ENCODE measurements at places on chromosomes 5 and 9. TPM values are rescaled to one million over a fixed set of nuclear protein-coding genes. Genes with fewer than 3 reads are reported as not detected.

- no peak for DNase-seq
Measured at GRCh38 chr5:107359033-107359915, 311.5 kb downstream of the EFNA5 start.

Gene PCDHB10
- total RNA-seq = not detected

GRCh38 chr5:51278539-51278938 is 104.7 kb upstream of the ISL1 start:
- DNase-seq = no peak

GRCh38 chr9:82147798-82148425 is 159.3 kb downstream of the SPATA31D1 start:
- no peak for DNase-seq

GRCh38 chr5:57302164-57302563 is 128.3 kb downstream of the GPBP1 start:
- DNase-seq = peak; percentile 46

Gene OTULINL
- total RNA-seq = 16.5 TPM

- no peak for DNase-seq
Measured at GRCh38 chr9:93860694-93861658, 94.2 kb downstream of the BARX1 start.

DNA sequence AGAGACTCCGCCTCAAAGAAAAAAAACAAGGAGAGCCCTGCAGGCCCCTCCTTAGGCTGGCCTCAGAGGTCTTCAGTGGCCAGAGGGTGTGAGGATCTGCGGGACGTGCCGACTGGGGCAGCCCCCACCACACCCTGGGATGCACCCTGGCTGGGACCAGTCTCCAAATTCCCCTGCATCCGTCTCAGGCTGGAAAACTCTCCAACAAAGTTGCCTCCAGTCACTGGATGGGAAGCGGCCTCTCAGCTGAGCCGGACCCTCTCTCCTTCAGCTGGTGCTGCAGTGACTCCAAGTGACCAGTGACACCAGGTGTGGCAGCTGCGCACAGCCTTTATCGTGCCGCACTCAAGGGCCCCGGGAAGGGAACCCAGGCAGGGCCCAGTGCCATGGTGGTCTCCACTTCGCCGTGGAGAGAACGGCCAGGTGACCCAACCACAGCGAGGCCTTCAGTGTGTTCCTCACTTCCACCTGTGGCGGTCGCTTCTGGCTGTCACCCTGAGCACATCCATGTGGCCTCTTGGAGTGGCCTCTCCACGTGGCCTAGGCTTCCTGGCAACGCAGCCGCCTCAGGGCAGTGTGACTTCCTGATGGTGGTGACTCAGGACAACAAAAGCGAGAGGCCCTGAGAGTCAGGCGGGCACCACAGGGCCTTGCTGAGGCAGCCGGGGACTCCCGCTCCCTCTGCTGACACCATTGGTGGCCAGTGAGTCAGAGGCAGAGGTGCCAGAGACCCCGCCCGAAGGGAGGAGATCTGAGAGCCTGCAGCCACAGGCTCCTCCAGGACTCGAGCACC is 19.3 kb upstream of the CAMSAP1 start:
- DNase-seq = peak; percentile 95

DNA sequence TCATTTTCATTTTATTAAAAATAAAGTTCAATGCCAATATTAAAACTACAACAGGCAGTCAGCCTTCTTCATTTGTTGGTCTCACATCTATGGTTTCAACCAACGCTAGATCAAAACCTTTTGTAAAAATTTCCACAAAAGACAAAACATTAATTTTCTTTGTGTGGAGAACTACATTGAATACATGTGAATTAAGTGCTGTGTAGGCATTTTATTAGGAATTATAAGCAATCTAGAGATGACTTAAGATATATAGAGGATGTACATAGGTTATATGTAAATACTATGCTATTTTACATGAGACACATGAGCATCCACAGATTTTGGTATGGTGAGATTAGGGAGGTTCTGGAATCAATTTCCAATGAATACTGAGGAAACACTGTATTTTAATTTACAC is 94.2 kb downstream of the CYLC2 start:
- DNase-seq = no peak

DNA sequence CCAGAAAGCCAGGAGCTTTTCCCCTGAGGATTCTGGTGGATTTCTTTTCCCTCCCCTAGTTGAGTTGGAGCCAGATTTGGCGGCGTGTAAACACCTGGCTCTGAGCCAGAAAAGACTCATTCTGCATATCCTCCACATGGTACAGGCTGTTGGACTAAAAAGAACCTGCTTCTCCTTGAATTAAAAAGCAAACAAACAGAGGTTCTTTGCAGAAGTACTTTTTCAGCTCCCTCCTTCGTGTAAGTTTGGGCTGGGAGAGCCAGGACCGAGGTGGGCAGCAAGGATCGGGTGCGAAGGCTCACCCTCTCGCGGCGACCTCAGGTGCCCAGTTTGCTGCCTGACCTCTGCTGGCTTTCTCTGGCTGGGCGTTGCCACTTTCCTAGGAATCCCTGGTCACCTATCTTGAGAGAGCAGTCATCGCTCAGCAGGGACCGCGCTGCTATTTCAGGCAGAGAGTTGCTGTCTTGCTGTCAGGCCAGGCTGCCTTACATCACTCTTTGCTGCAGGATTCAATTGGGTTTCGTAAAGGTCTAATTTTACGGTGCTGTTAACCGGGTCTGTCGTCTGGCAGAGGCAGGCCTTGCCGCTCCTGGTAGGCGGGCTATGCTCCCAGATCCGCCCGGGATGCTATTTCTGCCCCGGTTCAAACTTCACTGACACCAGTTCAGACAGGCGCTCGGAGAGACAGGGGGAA is 3.2 kb downstream of the PAPPA start:
- DNase-seq = no peak

GRCh38 chr9:20948703-20949102 is 82.7 kb downstream of the HACD4 start:
- DNase-seq = no peak

DNA sequence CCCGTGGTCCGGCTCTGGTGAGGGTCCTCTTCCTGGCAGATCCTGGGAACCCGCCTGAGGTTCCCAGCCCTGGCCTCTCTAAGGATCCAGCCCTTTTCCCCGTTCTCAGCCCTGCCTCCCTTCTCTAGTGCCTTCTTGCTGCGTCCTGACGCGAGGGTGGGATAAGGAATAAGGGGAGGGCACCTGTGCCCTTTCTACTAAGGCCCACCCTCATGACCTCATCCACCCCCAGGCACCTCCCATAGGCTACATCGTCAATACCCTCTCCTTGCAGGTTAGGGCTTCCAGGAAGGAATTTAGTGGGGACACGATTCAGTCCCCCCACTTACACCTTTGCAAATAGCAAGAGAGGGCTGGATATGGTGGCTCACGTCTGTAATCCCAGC is 10.7 kb upstream of the DIPK1B start:
- no peak for DNase-seq

Gene GEMIN5
- total RNA-seq = 30.5 TPM

Gene ADAMTSL2
- 0.11 TPM for total RNA-seq

DNA sequence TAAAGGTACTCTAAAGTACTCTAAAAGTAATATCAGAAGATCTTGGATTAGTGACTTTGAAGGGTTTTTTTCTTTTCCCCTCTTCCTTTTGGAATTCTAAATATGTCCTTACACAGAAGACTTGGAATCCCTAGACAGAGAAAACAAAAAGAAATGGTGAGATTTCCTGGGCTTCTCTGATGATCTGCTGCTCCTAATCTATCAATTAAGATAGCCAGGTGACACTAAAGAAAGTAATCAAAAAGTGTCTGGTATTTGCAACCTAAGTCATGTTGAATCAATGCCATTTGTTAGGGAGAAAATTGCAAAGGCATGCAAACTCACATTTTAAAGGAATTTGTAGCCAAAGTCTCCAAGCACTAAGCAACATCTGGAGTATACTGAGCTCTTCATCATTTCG is 29.5 kb upstream of the MYO10 start:
- no peak for DNase-seq

Gene PDCD1LG2
- total RNA-seq = 0.87 TPM

DNA sequence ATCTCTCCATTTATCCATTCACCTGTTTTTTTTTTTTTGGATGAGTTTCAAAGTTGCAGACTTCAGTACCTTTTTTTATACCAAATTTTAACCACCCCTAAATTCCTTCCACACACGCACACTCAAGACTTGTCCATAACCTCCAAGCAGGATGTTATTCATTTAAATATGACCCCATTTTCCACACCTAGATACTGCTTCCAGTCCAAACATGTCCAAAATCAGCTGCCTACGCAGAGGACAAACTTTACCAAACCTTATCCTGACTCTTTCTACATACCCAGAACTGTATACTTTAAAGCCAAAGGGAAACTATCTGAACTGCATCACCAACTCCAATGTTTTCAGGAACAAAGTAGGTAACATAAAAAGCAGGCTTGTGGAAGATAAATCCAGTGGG is 36.0 kb upstream of the FYB1 start:
- DNase-seq = no peak

DNA sequence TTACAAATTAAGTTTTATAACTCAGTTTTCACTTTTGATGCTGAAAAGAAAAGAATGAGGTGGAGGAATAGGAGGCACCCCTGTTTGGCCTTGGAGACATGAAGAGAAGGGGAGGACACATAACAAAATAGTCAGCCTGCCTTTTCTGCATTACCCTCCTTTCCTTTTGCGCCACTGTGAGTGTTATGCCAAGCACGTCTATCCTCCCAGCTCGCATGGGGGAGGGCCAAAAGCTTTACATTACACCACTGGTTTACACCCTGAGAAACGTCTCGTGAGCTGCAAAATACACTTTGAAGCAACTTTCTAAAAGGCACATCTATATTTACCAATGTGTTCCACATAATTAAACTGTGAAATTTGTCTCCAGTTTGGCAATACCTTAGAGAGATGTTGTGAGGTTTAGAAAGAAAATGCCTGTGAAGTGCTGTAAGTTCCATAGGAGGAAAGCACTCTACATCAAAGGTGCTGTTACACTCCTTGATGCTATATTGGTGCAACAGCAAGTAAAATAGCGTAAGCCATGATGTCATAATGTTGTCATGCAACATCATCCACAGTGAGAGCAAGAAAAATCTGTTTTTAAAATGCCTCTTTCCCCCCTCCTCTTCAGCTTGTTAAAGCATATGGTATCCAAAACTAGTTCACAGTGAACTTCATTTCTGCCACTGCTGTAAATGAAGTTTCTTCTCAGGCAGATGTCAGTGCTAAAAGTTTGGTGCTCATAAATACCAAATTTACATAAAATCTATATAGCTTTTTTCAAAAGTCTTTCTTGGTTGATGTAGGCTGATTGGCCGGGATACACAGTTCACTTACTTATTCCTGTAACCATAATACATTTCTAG is 50.3 kb downstream of the CETN3 start:
- no peak for DNase-seq

DNA sequence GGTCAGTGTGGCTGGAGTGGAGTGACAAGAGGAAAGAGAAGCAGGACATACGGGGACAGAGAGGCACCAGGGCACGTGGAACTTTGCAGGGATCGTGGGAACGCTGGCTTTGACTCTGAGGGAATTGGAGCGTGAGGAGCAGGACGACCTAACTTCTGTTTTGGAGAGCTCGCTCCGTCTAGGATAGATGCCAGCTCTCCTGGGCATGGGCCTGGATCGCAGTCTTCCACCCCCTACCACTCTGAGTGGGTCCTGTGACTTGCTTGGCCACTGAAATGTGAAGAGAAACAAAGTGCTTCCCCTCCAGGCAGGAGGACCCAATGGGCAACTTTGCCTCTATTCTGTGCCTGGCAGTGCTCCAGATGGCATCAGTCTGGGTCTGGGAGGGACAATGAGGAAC is 8.7 kb upstream of the SH3PXD2B start:
- no peak for DNase-seq

- DNase-seq = no peak
Measured at GRCh38 chr9:13900449-13900848, 413.5 kb downstream of the NFIB start.

Gene TMEM174
- not detected for total RNA-seq

Gene MCIDAS
- 0.18 TPM for total RNA-seq

GRCh38 chr5:135608761-135609443 is 30.1 kb upstream of the CXCL14 start:
- DNase-seq = no peak

Gene UIMC1
- total RNA-seq = 38.7 TPM

DNA sequence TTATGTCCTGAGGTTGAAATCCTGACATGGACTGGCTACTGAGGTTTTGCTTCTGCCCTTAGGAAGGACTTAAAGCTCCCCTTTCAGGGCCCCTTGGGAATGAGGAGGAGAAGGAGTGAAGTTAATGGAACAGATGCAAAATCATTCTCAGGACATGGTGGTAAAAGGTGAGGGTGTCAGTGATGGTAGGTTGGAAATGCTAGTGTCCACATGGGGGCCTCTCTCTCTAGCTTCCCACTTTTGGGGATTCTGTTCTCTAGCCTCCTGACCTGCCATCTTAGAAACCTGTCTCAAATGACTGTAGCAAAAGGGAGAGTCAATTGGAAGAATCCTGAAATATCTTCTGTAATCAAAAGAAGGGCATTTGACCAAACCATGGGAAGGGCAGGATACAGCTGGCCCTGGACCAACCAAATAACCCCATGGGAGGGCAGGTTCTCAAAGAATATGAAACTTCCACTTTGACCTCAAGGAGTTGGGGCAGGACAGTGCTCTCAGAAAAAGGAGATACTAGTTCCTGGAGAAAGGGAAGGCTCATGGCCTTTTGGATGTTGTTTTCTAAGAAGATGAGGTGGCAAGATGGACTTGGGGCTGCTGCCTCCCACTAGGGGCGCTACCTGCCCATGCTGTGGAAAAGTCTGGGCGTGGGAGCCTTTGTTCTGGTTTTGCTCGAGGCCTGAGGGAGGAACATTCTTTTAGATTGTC is 21.2 kb upstream of the MLANA start:
- no peak for DNase-seq

DNA sequence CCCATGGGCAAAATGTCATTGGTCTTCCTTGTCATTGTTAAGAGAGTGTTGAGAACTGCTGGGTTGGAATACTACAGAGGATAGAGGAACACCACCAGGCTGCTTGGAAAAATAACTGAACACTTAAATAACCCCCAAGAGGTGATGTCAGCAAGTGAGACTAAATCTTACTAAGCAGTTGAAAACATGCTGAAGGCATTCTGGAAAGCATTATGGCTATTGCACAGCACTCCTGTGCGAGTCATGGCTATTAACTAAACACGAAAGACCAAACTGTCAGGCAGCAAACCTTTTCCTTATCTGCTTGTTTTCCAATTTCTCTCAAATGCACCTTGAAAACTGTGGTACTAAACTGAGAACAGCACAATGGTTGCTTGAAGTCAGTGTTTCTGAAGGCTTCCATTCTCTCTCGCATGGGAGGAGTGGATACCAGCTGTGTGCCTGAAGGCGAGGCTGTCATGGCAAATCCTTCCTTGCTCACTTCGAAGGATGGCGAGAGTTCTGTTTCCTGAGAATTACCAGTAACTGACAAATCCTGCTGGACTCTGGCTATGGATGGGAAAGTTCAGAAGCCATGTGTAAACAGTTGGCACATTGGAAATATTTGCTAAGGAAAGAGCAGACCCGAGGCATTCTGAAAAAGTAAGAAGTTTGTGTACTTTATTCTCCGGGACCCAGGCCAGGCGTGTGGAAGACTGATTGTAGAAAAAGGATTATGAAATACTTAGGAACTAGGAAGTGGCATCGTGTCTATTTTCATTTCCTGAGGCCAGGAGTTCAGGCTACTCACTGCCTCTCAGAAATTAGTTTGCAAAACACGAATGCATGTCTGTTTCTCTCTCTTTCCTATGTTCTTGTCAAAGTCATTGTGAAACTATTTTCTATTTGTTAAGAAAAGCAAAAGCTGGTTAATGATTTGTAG is 182.1 kb downstream of the DMRT2 start:
- no peak for DNase-seq

- no peak for DNase-seq
Measured at GRCh38 chr5:34833976-34834793, 4.8 kb upstream of the TTC23L start.

GRCh38 chr9:98515506-98516204 is 193.1 kb downstream of the GABBR2 start:
- no peak for DNase-seq

Gene PCDHA10
- total RNA-seq = not detected

GRCh38 chr9:130630506-130631330 is 33.7 kb upstream of the PRDM12 start:
- no peak for DNase-seq

Data from activated naive CD4-positive, alpha-beta T cell treated with anti-CD3 and anti-CD28 coated beads, Interleukin-2, amount 50 U/mL, for 72 hours (primary cell).